ENCODE measurements at places on chromosomes 4 and X.

DNA sequence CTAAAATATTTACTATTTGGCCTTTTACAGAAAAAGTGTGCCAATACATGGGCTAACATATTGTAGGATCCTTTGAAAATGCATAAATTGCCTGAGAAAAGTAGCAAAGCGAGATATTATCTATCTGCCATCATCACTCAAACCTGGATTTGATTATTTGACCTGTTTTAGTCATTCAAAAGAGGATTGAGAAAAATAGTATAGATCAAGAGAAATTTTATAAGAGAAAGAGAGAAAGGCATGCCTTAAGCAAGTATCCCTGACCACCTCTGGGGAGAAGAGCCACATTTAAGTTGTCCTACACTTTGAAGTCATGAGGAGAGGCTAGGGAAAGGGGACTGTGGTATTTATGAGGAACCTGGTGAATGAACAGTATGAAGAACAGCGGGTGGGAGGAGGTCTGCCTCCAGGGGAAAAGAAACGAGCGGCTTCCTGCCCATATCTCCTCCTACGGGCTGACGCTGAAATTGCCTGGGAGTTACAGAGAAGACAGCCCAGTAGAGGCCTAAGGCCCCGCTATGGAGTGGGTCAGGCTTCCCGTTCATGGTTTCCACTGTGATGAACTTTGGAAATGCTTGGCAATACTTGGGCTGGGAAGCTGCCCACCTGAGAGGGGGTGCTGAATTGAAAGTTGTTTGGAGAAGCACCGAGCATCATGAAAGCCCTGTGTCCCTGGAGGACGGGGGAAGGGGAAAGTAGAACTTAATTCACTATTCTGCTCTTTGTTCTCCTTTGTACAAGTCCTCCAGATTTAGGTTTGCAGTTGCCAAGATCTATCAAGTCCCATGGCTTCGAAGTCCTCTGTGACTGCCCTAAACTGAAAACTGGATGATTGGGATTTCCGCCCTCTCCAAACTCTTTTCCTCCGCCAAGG is 106.9 kb upstream of the ACSL4 start:
- no peak for DNase-seq

DNA sequence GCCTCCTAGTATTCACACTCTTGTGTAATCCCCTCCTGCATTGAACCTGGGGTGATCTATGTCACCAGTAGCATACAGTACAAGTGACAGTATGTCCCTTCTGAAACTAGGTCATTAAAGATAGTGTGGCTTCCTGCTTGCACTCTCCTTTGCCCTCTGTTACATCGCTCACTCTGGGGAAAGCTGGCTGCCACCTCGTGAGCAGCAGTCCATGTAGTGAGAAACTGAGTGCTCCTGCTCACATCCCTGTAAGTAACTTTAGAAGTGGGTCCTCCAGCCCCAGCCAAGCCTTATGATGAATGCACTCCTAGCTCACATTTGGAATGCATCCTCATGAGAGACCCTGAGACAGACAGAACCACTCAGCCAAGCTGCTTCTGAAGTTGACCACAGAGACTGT is 89.8 kb upstream of the TNIP3 start:
- DNase-seq: no peak

DNA sequence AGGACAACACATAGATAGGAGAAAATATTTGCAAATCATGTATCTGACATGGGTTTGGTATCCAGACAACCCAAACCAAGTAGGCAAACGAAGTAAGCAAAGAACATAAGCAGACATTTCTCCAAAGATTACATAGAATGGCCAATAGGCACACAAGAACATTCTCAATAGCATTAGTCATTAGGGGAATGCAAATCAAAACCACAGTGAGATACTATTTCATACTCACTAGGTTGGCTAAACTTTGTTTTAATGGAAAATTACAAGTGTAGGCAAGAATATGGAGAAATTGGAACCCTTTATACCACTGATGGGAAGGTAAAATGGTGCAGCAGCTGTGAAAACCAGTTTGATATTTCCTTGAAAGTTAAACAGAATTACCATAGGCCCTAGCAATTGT is 74.7 kb downstream of the CHRNA9 start:
- no peak for DNase-seq

DNA sequence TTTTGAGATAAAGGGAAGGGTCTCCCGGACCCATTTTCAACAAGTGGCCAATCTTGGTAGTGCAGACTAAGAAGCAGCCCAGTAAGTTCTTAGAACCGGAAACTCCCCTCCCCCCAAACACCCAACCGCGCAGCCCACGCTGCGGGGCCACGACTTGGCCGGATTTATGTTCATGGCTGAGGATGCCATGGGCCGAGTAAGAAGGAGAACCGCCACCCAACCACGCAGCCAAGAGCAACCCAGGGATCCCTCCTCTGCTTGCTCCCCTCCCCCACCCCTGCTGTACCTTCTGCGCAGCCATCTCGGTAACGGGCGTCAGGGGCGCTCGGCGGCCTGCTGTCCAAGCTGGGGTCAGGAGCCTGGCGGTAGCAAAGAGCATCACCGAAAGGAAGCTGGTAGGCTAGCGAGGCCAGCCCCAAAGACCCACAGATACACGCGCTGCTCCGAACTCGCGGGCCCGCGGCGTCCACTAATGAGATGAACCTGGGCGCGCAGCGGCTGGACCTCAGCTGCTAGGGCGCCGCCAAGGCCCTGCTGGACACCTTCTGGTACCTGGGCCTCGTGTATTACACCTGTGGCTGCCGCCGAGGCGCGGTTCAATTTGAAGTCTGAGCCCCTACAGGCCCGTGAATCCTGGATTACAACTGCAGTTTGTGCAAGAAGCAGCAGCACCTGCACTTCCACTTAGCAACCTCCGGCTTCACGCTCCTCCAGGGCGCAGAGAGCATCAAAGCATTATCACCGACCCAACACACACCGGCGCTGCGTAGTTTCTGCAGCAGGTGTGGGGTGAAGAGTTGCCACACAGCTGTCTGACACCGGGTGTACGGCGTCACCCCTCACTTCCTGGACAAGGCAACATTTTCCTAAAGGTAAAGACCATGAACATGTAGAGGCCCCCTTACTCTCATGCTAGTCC is 63.4 kb downstream of the NUDT10 start:
- DNase-seq: peak; percentile 59

DNA sequence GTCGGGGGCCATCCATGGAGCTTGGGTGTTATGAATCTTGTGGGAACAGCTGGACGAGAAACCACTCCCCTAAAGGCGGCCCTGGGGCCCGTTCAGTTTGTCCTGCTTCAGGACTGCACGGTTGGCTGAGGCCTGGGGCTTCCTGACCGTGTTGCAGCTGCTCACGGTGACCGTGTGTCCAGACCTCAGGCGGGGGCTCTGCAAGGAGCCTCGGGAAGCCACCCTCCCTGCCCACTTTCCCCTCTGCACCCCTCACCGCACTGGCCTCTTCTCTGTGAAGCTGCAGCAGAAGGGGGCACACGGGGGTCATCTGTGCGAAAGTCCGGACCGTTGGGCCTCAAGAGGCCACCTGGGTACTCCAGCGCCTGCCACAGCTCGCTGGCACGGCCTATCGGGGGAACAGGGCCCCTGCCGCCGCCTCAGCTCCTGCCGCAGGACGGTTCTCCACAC is 29.4 kb downstream of the UVSSA start:
- no peak for DNase-seq

- DNase-seq: no peak
These were observed 27.8 kb downstream of the TCEAL1 start for GRCh38 chrX:103656617-103657016.

DNA sequence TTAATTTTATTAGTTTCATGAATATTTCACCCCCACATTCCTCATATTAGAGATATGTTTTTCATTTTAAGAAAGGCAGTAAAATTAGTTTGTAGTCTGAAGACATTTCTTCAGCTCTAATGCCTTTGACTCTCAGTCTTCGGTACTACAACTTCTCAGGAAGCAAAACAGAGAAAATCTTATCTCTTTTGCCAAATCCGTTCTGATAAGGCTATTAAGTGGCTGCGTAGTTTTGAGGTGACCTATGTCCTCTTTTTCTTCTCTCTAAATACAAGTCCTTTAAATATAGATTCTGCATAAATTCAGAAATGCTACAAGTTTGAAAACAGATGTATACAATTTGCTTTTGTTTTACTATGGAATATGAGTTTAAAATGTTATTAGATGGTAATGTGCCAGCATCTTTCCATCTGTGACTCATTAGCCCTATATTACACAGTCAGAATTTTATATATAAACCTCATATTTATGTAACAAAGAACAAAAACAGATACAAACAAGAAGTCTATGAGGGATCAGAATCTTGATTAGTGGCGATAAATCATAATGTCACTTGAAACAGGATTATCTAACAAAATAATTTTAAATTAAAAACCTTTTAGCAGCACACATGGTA is 181.2 kb upstream of the ETNPPL start:
- no peak for DNase-seq
